ENCODE measurements at places on chromosomes 5 and 9.
A peak's percentile ranks its signal among the peaks of the same experiment; 100 is the strongest.

DNA sequence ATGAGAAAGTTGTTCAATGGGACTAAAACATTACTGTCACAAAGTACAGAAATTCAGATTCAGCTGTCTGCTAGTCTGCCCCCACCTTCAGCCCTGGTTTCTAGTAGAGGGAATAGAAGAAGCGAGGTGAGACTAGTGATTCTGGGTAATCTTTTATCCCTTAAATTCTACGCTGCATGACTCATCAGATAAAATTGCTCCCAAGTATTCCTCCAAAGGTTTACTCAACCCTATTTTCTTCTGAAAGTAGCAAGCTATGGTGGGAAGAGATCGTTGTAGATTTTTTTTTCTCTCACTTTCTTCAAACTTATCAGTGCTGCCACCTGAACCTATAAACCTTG lies 318.9 kb upstream of the RIOK2 start:
- no peak for DNase-seq

DNA sequence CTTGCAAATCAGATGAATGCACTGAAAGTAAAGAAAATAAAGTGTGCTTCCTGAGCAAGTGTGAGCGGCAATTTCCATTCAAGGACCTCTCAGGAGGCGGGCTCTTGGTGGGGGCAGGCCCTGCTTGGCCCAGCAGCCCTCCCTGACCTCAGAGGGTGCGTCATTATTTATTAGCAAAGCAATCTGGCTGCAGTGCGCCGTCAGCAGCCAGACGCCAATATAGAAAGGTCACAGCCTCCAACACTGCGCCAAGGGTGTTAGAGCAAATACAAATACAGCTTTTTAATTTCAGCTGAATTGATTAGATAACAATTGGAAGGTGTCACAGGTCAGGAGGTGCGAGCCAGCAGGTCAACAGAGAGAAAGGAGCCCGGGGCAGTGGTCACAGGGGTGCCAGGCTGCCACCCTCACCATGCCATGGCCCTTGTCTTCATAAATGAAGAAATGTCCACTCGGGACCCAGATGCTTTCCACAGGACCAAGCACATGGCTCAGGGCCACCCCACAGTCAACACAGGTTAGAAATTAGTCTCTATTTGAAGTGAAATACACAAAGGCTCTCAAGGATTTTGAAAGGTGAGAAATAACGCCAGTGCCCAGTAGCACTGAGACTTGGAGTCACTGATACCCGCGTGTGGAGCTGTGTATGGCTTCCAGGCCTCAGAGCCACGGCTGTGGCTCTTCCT lies 309.8 kb downstream of the IRX2 start:
- DNase-seq: no peak

GRCh38 chr5:40780199-40780598 lies 18.0 kb downstream of the PRKAA1 start:
- DNase-seq: no peak

DNA sequence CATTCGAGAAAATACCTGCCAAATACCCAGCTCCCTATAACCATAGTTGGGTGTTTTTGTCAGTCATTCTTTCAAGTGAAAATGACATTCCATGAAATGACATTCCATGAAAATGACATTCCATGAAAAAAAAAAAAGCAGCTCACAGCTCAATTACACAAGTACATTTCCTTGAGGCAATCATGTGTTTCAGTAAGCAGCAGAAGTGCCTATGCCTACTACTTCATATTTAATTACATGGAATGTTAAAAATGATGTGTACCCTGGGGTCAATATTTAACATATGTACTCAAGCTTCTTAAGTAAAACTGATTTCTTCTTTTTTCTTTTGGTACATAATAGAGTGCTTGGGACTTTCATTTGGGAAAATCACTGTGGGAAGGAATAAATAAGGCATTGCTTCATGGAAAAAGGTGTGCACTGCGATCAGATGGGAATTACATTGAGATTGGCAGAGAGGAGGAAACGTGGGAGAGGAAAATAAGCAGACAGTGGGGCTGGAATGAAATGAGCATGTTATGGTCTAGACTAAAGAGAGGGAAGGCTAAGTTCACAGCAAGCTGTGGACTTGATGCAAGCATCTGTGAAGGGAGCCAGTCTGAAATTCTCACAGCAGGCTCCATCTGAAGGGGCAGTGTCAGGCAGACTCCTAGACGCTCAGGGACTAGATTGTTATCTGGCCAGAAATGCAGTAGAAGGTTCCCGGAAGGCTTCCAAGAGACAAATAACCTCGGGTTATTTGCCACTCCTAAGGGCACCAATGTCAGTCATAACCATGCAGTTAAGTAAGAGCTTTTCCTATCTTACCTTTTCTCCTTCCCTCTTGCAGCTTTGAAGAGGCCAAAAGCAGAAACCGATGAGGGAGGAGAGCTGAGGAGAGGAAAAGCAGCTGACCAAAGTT lies 15.2 kb upstream of the SPATA9 start:
- peak; percentile 14 for DNase-seq

DNA sequence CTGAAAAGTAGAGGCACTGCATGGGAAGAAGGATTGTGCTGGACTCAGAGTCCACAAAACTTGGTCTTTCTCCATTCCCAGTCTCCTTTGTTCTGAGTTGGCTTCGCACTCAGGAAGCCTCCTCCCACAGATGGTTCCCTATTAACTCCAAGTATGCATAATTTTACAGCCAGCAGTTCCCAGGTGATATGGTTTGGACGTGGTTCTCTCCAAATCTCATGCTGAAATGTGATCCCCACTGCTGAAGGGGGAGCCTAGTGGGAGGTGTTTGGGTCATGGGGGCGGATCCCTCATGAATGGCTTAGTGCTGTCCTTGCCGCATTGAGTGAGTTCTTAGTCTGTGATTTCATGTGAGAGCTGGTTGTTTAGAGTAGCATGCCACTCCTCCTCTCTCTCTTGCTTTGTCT lies 86.6 kb downstream of the FEM1C start:
- no peak for DNase-seq
